ENCODE measurements at places on chromosomes 3 and 15.

GRCh38 chr3:11514191-11514821 is 129.4 kb downstream of the VGLL4 start:
- DNase-seq = peak; percentile 29

- DNase-seq = no peak
These were observed 21.8 kb upstream of the IL1RAP start for GRCh38 chr3:190492129-190492528.

DNA sequence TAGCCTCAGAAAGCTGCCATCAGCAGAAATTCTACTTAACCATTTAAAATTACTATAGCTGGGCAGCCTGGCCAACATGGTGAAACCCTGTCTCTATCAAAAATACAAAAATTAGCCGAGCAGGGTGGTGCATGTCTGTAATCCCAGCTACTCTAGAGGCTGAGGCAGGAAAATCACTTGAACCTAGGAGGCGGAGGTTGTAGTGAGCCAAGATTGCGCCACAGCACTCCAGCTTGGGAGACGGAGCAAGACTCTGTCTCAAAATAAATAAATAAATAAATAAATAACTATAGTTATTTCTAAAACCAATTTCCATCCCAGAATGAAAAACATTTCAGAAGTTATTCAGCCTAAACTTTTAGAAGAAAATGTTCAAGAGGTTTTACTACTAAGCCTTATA is 25.1 kb downstream of the LRRFIP2 start:
- DNase-seq = no peak

GRCh38 chr15:33473714-33474113 is 162.9 kb downstream of the RYR3 start:
- DNase-seq = no peak

- DNase-seq = peak; percentile 35
These were observed 58.5 kb upstream of the FAM174B start for GRCh38 chr15:92714077-92714476.

GRCh38 chr3:127790882-127791183 is 31.5 kb downstream of the MGLL start:
- DNase-seq = no peak

GRCh38 chr3:159839561-159840379 is 148.9 kb upstream of the IL12A start:
- no peak for DNase-seq

DNA sequence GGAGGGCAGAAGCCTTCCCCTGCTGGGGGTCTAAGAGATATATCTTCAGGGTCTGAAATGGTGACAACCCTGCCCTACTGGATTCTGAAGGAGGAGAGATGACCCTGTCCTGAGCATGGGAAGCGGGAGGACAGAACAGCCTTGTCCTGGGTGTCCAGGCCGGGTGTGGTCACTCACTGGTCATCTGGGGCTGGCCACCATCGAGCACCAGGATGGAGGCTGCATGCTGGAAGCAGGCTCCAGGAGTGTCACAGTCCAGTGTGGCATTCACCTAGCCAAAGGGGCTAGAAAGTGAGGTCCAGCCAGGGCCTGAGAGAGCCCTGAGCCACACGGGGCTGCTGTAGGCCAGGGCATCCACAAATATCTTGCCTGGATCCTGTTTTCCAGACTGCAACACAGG is 5.2 kb downstream of the CDHR4 start:
- DNase-seq = no peak

GRCh38 chr3:8313560-8314267 is 187.9 kb upstream of the LMCD1 start:
- no peak for DNase-seq

- DNase-seq = no peak
These were observed 124.9 kb upstream of the PRR20G start for GRCh38 chr3:127412578-127413317.

DNA sequence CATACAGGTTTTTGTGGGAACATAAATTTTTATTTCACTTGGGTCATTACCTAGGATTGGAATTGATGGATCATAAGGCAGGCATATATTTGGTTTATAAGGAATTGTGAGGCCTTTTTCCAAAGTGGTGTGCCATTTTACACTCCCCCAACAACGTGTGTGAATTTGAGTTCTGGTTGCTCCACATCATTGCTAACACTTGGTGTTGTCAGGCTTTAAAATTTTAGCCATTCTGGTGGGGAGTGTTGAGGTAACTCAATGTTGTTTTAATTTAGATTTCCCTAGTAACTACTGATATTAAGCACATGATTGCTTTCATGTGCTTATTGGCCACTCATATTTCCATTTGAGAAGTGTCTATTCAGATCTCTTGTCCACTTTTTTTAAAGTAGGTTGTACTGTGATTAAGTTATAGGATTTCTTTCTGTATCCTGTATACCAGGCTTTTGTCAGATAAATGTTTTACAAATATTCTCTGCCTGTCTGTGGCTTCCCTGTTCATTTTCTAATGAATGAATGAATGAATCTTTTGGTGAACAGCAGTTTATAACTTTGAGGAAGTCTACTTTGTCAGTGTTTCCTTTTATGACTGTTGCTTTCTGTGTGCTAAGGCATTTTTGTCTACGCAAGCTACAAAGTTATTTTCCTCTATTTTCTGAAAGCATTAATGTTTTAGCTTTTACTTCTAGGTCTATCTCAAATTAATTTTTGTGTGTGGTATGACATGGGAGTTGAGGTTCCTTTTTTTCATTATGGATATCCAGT is 17.9 kb upstream of the NR2C2 start:
- DNase-seq = no peak

- DNase-seq = no peak
These were observed 27.7 kb downstream of the MAGI1 start for GRCh38 chr3:66010739-66011655.

- DNase-seq = no peak
These were observed 55.9 kb downstream of the ADAMTSL3 start for GRCh38 chr15:83709811-83710210.

DNA sequence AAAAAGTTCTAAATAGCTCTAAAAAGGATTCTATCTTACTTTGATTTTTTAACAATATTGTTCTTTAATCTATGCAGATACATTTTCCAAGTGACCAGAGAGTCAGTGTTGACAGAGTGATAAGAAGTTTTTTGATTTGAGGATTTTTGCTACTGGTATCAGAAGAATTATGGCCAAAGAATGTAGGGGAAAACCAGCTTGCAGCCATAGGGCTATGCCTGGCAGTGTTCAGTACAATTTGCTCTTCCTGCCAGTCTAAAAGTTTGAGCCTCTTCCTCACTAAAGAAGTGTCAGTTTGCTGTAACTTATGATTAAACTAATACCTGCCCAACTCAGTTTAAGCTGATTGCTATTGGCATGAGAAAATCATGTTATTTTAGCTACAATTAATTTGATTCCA is 35.3 kb upstream of the FSIP1 start:
- no peak for DNase-seq

DNA sequence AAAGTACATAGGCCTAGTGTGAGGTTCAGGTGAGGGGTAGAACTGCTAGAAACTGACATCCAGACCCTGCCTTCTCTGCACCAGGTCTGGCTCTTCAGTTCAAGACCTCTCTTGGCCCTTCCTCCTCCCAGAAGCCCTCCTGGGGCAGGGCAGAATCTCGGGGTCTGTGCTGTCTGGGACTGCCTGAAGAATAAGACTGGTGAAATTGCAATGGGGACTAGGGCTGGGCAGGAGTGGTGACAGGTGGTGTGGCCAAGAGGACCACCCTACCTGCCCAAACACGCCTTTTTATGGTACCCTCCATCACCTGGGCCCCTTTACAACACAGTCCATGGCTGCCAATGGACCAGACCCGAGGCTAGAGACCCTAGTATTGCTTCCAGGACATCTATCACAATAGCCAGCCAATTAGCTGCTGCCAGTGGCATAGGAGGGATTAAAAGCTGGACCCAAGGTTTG is 1.5 kb upstream of the NCKIPSD start:
- no peak for DNase-seq

DNA sequence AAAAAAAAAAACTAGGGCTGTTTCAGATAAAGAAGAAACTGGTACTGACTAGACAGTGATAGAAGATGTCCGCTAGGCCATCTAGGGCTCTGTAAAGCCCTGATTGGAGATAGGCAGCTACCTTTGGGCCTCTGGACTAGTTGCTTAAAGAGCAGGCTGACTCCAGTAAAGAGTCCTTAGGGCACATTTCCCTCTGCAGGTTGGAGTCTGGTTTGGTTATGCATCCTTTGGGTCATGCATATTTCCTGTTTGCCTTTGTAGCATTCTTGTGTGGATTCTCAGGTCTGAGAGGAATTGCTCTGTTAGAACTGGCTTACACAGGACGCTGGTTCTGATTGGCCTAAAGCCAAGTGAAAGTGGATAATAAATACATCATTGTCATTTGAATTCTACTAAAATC is 165.5 kb upstream of the LRRN1 start:
- no peak for DNase-seq

- DNase-seq = no peak
These were observed 52.6 kb upstream of the RASA2 start for GRCh38 chr3:141434255-141434654.

DNA sequence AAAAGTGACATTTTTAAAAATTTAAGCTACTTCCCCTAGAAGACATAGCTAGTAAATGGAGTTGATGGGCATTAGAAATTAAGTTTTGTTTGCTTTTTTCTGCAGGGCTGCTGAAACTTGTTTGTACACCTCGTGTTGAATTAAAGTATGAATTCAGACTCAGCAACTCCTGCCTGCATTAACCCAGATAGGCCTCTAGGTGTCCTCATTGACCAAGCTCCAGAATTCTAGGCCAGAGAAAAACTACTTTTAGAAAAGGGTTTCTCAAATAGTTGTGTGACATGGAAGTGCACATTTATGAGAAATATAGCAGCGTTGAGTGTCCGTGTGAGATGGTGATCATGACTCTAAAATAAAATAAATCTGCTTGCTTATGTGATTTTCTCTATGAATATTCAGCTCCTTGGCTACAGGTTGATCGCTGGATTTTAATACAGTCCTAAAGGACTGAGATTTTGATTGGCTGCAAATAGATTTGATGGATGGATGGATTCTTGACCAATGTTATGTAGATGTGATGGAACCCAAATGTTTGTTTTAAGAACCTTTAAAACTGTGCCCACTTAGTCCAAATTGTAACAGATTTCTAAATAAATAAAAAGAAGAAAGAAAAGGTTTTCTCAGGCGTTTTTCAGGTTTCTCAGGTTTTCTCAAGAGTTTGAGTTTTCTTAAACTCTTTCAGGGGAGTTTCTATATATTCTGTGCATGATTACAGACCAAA is 39.4 kb upstream of the LMOD3 start:
- DNase-seq = peak; percentile 42

DNA sequence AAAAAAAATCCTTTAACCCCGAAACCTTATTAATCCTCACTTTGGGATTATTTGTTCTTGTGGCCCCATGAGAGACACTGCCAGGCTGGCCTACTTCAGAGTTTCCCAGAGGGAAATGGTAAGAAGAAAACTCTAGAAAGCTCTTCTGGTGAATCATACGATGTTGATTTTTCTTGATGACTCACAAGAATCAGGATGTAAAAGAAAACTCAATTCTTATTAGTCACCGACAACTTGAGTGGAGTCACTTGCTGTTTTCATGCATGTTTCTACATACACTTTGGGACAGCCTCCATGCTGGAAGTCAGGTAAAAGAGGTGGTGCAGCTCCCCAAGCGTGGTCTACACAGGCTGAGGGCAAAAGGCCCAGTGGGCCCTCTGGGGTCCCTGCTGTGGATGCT is 42.8 kb downstream of the MYO5C start:
- DNase-seq = peak; percentile 91

GRCh38 chr3:112974178-112974517 is 755 bp downstream of the CD200R1 start:
- no peak for DNase-seq

DNA sequence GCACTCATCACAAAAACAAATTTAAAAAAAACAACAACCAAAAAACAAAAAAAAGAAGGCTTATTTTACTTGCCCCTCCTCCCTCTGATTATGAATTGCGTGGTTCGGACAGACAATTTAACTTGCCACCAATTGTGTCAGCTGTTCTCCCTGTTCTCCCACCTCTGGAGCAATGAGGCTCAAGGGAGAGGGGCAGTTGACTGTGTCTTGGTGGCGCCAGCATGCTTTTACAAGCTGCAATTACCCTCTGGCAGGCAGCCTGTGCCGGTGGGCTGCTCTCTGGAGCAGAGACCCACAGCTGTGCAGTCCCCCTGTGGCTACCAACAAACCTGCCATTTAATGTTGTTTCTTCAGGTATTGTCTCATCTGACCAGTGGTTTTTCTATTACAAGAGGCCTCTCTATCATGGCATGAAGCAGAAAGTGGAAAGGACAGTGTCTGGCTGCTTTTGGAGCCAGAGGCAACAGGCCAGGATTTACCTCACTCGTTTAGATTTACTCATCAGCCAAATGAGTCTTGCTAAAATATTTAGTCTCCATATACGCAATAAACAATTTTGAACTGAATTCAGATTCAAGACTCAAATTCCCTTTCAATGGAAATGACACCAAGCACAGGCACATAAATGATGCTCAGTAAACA is 192.0 kb upstream of the TPRG1 start:
- DNase-seq = no peak

DNA sequence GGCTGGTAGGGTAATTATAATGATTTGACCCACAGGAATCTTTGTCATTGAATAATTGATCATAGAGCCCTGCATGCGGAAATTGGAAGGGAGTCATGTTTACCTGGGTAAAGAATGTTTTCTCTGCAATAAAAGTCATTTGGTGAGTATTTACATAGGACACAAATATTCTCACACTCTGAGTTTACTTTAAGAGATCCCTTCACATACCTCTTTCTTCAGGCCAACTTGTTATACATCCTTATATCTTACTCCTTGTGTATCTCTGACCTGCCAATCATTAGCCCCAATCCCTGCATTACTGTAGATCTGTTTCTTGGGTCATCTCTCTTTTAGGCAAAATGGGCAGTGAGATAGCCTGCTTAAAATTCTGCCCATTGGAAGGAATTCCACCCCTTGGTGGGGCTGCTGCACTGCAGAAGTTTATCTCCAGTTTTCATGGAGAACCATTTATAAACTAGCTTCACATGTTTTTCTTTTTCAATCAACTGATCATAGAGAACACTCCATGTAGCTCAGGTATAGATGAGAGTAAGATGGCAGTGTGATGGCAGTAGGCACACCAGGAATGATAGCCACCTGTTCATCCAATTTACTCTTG is 46.2 kb downstream of the ILDR1 start:
- DNase-seq = no peak

DNA sequence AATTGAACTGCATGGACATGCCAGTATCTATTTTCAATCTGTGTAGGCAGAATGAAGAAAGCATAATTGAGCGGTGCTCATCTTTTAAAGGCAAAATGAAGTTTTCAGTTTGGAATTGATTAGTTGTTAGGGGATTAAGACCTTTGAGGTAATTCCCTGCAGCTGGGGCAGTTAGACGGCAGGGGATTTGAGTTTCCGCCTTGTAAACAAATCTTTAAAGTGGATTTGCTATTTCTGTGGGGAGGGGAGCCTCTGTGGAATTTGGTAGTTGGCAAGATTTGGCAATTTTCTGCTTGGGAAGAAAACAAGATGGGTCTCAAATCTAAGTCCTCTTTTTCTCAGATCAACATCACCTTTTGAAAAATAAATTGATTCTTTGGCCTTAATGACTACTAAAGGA is 212.5 kb upstream of the CNTN6 start:
- no peak for DNase-seq

- DNase-seq = no peak
These were observed 28.6 kb upstream of the NDUFB4 start for GRCh38 chr3:120567370-120568201.

Data from A549 (cell line).